ENCODE measurements at places on chromosomes 4 and X.

GRCh38 chrX:38803588-38804431 lies 2.6 kb downstream of the MID1IP1 start:
- DNase-seq = no peak

DNA sequence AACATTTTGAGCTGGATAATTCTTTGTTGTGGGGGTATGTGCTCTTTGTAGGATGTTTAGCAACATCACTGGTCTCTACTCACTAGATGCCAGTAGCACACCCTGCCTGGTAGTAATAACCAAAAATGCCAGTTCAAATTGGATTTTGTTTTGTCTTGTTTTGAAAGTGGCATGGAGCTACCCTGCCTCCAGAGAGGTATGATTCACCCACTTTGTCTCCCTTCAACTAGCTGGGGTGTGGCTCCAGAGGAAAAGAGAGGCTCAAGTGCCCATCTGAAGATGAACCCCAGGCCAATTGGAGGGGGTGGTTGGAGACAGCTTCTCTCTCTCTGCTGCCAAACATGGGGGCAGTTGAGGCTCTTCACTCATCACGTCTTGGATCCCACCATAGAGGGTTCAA lies 34.5 kb downstream of the NIPAL1 start:
- DNase-seq = no peak

DNA sequence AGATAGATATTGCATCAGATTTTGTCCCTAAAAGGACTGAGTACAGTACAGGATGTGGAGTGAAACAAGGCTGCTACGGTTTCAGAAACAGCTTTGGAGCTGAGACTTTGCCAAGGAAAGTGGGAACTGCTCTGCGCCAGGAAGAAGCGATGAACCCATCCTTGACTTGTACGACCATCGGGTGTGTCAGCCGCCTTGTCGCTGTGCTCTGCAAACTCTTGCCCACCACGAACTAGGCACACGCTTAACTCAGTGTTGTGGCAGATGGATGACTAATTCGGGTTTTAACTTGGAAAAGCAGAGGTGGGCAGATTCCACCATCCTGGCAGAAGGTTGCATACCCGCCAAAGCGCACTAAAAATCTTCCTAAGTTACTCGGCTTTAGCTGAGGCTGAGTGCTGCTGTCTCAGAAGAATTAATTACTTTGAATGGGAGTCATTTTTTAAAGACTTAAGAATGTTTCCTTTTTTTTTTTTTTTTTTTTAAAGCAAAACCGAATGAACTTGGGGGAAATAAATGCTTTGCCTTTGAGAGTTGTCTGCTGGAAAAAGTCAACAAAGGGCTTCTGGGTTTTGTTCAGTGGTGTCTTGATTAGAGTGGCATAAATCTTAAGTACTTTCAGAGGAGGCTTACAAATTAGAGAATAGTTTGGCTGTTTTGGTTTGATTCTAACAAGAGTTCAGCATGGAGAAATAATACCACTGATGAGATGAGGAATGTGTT lies 69.5 kb downstream of the SHROOM2 start:
- DNase-seq = no peak

GRCh38 chr4:6884341-6884870 lies 25.2 kb upstream of the TBC1D14 start:
- DNase-seq = no peak

- DNase-seq = no peak
Observed at GRCh38 chr4:81506731-81507130, 35.0 kb upstream of the RASGEF1B start.

- DNase-seq = no peak
Observed at GRCh38 chr4:171583790-171584189, 229.4 kb upstream of the GALNTL6 start.

- no peak for DNase-seq
Observed at GRCh38 chrX:145393702-145394235, 146.5 kb downstream of the SPANXN1 start.

GRCh38 chrX:130304587-130305368 lies 34.9 kb upstream of the SLC25A14 start:
- DNase-seq = no peak

DNA sequence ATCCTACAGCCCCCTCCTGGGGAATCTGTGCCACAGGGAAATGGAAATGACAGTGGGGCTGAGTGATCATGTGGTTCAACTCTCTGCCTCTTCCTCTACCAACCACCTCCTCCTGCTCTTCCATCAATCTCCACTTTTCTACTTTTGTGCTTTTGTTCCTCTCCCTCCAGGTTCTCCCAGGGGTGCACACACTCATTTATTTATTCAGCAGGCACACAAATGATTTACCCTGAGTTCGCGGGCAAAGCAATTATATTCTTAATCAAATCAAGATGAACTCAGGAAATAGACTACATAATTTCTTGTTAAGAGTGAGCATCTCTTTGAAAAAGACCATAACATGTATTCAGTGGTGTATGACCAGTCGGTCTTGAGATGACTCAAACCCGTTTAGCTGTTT lies 69.2 kb downstream of the VCX3A start:
- DNase-seq = no peak

GRCh38 chrX:19981947-19982346 lies 8.9 kb downstream of the BCLAF3 start:
- no peak for DNase-seq

- DNase-seq = no peak
Observed at GRCh38 chr4:90118527-90119195, 8.5 kb upstream of the CCSER1 start.

DNA sequence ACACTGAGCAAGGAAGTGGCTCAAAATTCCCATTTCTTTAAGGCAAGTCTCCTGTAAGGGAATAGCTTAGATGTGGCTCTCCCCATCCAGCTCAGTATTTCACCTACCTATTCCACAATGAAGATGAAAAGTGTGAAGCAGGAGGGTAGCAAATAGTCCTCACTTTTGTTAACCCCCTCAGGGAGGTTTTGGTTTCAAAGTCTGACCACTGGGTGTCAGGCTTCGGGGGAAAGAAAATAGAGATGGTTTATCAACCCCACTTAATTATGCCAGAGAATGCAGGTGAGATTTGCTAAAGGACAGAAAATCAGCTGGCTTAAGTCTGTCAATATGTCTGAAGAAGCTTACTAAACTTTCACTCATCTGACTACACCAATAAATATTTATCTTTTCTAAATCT lies 69.5 kb downstream of the DHX15 start:
- DNase-seq = no peak

DNA sequence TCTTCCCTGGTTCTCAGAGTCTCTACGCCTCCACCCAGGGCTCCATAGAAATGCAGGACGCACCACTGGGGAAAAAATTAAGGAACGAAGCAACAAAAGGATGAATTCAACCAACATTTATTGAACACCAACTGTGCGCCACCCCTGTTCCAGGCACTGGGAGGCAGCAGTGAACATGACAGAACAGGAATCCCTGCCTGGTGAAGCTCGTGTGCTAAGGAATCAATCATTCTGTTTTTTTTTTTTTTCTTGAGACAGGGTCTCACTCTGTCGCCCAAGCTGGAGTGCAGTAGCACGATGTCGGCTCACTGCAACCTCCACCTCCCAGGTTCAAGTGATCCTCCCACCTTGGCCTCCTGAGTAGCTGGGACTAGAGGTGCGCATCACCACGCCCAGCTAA lies 1.9 kb upstream of the FTSJ1 start:
- DNase-seq = no peak

- DNase-seq = no peak
Observed at GRCh38 chrX:69137371-69138117, 27.7 kb downstream of the PJA1 start.

DNA sequence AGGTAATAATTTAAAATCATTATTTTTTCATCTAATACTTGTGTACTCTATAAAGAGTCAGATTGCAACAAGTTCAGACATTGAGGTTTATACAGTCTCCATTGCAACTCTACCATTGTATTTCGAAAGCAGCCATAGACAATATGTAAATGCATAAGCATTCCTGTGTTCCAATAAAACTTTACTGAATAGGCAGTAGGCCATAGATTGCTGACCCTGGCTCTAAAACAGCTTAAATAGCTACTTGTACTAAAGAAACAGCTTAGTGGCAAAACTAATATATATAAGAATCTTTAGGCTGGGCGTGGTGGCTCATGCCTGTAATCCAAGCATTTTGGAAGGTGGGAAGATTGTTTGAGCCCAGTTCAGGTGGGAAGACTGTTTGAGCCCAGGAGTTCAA lies 115.3 kb downstream of the PRSS12 start:
- no peak for DNase-seq

DNA sequence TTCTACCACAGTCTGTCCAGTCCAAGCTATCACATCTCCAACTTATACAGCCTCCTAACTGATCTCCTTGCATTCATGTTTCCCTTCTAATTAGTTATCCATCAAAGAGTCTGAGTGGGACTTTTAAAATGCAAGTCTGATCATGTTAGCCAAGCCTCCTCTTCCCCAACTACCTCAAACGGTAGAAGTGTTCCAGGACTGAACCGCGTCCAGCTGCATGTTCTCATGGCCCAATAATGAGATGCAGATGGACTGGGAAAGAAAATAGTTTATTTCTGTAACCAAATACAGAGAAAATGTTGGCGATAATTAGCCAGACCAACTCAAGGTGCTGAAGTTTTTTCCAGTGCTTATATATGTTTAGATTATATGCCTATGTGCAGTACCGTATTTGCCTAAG lies 46.6 kb upstream of the PPP1R2C start:
- DNase-seq = no peak

GRCh38 chr4:177902386-177902785 lies 460.1 kb upstream of the AGA start:
- DNase-seq = no peak

GRCh38 chr4:97924341-97924958 lies 218.8 kb downstream of the STPG2 start:
- DNase-seq = no peak

GRCh38 chr4:7642741-7643458 lies 208.2 kb upstream of the PSAPL1 start:
- no peak for DNase-seq

DNA sequence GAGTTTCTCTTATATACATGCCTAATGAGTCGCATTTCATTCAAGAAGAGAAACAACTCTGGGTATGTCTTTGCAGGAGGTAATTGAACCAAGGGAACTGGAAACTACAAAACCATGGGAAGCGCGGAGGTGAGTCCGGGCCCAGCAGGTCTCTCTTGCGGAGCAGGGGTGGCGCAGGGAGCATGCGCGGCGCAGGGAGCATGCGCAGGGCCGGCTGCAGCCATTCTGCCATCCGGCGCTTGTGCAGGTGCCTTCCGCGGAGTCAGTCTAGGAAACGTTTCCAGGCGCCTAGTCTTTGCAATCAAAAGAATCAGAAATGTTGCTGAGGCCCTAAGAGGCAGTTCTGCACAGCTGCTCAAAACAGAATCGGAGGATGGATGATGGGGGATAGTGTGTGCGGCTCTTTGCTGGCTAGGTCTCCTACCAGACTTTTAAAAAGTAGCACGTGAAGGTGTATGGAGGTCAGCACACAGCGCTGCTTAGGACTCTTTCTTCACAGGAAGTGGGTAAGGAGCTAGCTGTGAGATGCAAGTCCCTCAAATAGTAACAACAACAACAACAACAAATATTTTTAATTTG lies 433.8 kb upstream of the FAT1 start:
- no peak for DNase-seq

GRCh38 chr4:8525383-8526120 lies 54.6 kb upstream of the GPR78 start:
- no peak for DNase-seq

- DNase-seq = no peak
Observed at GRCh38 chrX:17559728-17560379, 177.4 kb upstream of the SCML1 start.

DNA sequence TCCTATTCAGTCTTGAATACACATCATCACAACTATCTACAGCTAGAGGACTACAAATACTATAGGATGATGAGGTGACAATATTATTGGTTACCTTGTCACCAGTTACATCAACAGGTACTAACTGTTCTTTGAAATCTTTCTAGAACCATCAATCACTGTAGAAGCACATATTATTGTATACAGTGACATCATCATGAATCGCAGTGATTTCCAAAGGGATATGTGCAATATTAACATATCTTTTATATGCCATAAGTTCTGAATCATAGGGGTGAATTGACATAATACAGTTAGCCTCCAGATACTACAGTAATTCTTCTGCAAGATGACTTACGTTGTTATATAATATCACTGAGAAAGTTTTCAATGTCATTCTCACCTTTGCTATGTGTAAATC lies 105.2 kb upstream of the HPGD start:
- no peak for DNase-seq

- DNase-seq = no peak
Observed at GRCh38 chr4:153220682-153221395, 16.6 kb downstream of the TRIM2 start.

Data from keratinocyte (primary cell).